ENCODE measurements at places on chromosomes 2 and 18.

- DNase-seq, result no peak
Observed at GRCh38 chr2:241116606-241117560, 14.8 kb upstream of the MTERF4 start.

GRCh38 chr18:70428439-70428838 is 139.6 kb downstream of the SOCS6 start:
- no peak for DNase-seq

DNA sequence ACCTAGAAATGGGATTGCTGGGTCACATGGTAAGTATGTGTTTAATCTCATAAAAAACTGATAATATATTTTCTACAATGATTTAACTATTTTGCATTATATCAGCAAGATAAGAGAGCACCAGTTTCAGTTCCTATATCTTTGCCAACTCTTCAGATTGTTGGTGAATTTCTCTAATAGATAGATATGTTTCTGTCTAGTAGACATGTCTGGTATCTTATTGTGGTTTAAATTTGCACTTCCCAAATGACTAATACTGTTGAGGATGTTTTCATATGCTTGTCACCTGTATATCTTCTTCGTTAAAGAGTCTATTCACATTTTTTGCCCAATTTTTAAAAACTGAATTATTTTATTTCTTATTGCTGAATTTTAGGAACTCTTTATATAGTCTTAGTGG is 113.8 kb upstream of the UXS1 start:
- no peak for DNase-seq

- no peak for DNase-seq
Observed at GRCh38 chr2:18856765-18857164, 267.4 kb upstream of the NT5C1B start.

DNA sequence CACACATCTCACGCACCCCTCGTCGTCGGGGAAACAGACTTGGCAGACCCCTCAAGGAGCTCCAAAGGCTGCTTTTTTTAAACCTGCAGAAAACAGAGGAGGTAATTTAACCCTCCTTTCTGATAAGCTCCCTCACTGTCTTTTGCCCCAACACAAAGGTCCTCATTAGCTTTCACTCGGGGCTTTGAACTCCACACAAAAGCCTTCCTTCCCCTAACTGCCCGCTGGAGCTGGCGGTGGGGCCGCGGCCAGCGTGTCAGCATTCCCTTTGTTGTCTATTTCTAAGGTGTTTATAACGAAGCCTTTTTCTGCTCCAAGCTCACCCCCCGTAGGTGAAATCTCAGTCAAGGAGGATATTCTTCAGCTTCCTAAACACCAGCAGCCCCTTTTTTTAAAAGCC is 43.5 kb upstream of the ID2 start:
- no peak for DNase-seq

- DNase-seq, result no peak
Observed at GRCh38 chr18:63245600-63245999, 74.0 kb downstream of the BCL2 start.

GRCh38 chr2:204039298-204039838 is 102.8 kb downstream of the ICOS start:
- no peak for DNase-seq

DNA sequence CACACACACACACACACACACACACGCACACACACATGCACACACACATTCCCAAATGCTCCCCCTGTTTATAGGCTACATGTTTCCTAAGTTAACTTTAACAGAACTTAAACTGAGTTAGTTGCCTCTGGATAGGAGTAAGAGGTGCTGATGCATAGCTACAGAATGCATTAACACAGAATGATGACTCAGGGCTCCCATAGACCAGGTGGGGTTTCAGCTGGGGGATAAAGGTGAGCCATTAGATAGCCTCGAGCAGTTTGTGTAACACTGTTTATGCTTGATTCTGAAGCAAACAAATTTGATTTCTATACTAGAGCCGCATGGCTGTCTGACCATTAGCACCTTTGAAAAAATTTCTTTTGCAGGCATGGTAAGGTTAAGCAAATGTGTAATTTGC is 741.0 kb downstream of the PLCL1 start:
- DNase-seq, result no peak

DNA sequence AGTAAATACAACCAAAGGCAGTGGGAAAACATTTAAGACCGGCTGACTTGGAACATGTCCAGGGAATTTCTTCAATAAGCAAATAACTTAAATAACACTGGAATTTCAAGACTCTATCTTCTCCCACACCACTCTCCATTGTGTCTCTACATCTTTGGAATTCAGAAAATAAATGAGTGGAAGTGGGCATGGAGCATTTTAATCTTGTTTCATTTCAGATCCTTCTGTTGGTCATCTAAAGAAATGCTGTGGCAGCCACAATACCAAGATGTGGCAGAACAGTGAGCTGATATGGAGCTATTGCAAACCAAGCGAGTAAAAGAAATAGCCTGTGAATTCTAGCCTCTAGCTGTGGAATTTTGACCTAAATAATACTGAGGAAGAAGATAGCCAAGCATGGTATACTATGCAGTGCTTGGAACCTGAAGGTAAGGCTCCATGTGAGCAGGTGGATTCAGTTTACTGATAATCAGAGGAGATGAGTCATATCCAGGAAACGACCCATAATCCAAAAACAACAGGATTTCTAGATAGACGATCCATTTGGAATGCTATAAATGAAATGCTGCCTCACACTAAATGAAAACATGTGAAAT is 157.1 kb upstream of the SCN7A start:
- no peak for DNase-seq

- no peak for DNase-seq
Observed at GRCh38 chr18:55024564-55024963, 65.3 kb upstream of the CCDC68 start.

GRCh38 chr2:234690569-234691213 is 193.8 kb upstream of the ARL4C start:
- no peak for DNase-seq

DNA sequence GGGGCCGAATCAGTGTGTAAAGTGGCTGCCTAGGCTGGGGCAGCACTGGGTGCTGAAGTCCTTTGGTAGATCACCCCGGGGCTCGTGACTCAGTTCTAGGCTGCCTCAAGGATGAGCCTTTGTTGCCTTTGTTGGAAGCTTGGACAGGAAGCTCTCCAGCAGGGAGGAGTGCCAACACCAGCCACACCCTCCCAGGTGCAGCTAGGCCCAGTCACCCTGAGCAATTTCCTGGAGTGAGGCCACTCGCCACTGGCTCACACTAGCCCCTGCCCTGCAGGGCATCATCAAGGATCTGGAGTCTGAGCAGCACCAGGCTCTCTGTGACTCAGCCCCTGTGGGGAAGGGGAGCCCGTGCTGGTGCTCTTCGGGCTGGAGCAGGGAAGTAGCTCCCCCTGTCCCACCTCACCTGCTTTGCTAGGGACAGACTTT is 6.7 kb upstream of the SDC1 start:
- DNase-seq, result no peak

DNA sequence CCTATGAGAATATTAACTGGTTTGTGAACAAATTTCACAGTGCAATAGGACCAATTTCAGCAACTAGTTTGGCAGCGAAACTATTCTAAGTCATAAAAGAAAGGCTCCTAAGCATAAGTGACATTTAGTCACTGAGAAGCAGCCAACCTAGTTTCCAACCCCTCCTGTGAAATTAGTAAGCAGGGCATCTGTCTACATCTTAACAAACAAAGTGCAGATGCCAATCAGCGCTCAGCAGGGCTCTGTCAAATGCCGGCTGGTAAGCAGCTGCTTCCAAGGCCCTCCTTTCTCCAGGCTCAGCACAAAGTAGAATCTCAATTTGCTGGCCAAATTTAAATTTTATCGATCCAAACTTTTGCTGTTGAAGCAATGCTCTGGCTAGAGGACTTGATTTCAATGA is 124.7 kb downstream of the ICOS start:
- no peak for DNase-seq

DNA sequence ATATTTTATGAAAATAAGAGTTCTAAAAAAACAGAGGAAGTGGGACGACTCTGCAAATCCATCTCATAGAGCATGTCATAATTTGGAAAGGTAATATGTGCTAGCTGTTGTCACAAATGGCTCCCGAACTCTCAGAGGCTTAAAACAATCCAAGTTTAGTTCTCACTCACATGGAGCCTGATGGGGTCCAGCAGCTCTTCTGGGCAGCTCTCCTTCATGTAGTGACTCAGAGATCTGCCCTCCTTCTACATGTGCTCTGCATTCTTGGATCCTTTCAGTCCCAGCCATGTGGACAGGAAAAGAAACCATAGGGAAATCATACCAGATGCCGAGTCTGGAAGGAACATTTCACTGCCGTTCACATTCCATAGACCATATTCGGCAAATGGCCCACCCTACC is 180.1 kb upstream of the APCDD1 start:
- DNase-seq, result no peak

DNA sequence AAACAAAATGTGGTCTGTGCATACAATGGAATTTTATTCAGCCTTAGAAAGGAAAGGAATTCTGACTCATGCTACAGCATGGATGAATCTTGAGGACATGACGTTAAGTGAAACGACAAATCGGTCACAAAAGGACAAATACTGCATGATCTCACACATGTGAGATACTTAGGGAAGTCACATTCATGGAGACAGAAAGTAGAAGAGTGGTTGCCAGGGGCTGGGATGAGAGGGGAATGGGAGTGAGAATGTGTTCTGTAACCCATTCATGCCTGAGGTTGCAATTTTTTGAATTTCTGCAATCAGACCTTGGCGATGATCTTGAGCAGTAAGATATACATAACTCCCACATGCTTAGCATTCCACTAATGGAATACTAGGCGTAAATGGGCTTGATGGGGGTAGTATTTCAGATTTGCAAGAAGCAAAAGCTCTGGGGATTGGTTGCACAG is 22.0 kb downstream of the FHL2 start:
- DNase-seq, result no peak

DNA sequence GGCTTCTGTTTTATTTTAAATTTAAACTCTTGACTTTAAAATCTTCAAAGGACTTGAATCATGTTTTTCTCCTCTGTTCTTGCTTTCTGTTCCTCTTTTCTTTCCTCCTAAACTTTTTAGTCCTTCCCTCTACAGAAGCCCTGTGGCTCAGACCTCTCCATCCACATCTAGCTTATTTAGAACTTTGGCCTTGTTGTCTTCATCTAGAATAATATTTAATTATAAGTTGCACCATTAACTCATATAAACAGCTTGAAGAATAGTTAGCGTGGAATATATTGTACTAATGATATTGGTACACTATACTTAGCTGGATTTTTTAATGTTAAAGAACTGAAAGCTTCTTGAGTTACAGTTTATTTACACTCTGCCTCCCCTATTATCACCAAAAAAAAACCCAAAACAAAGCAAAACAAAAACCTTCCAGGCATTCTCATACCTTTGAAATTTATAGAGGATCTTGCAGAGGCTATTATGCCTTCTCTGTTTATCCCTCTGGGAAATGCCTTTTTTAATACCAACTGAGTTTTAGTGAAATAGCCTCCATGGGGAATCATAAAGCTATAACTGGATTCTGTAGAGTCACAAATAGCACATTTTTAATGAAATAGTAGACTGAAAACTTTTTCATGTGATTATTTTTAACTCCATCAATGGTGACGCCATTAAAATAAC is 9.2 kb upstream of the CCDC141 start:
- DNase-seq, result no peak

GRCh38 chr2:30514134-30514847 is 67.2 kb downstream of the LCLAT1 start:
- no peak for DNase-seq

DNA sequence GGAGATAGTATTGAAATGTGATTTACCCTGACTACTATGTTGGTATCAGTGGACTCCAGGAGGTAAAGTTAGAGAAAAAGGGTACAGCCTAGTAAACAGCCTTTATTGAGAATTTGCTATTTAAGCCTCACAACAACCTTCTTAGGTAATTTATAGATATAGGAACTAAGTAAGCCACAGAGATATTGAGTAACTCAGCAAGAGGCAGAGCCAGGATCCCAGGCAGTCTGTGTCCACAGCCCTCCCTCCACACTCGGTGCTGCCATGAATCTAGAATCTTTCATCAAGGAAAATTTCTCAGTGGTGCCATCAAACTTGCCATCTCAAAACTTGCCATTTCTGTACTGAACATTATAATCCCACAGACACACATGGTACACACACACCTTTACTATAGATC is 170.9 kb downstream of the CAPN13 start:
- no peak for DNase-seq

DNA sequence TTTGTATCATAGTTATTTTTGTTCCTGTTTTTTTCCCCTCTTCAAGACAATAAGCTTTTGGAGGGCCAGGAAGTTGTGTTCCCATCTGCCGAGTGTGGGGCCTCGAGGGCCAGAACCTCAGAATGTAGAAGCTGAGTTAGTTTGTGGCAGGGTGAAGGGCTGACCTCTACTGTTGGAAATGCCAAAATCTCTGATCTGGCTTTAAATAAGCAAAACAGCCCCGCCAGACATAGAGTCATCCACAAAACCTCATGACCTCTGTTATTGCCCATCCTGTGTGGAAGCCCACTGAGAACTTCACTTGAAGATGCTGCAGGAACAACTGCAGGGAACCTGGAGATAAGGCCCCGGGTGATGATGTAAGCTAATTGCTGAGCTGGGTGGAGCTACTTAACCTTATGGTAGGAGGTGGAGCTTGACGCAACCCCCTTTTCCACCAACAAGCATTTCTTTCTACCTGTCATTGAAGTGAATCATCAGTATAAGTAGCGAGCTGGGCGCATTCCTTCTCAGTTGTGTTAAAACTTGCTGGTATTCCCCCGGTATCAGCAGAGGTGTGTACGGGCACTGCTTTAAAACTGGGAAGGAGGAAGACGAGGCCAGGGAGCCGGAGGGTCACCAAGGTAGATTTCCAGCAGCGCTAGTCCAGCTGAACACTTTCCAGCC is 177.2 kb downstream of the NEDD4L start:
- DNase-seq, result no peak

GRCh38 chr2:168035458-168035857 is 211.9 kb downstream of the STK39 start:
- DNase-seq, result no peak

GRCh38 chr18:55841314-55841713 is 253.3 kb upstream of the TCF4 start:
- no peak for DNase-seq

GRCh38 chr2:172445851-172446250 is 18.5 kb downstream of the ITGA6 start:
- no peak for DNase-seq

GRCh38 chr2:26630669-26631360 is 10.4 kb downstream of the CIB4 start:
- DNase-seq, result no peak

DNA sequence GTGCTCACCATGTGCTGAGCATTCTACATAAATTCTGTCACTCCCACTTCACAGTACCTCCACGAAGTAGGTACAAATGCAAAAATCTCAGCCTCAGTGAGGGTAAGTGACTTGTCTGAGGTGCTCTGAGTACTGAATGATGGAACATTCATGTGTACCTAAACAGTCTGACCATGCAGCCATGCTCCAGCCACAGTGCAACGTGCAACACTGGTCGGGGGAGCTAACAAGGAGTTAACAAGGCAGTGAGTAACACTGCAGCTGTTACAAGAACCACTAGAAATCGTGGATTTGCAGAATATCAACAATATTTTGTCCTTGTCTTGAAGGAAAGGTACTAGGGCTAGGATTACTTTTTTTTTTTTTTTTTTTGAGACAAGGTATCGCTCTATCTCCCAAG is 36.6 kb upstream of the NDUFV2 start:
- DNase-seq, result no peak
